Amniotic epithelial cell (primary cell): ENCODE measurements at places on chromosomes 11 and 22.

DNA sequence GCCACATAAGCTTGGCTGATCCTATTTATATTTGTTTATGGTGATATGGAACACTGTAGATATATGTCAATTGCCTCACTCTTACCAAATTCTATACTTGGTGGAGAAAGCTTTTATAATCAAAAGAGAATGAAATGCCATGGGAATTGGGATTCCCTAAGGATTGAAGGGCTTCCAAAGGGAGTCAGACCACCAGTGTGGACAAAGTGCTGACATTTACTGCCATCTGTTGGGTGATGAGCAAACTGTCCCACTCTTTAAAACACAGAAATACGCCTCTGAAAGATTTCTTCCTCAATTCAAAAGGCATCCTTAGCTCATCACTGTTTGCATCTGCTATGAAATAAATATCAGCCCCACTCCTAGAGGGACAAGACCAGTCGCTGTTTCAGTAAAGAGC, 7.1 kb downstream of the SLC1A2 start:
- no peak for DNase-seq

- DNase-seq: no peak
Measured at GRCh38 chr11:76838678-76839068, 22.0 kb upstream of the ACER3 start.

- no peak for DNase-seq
Measured at GRCh38 chr11:7617032-7617431, 56.3 kb downstream of the CYB5R2 start.

DNA sequence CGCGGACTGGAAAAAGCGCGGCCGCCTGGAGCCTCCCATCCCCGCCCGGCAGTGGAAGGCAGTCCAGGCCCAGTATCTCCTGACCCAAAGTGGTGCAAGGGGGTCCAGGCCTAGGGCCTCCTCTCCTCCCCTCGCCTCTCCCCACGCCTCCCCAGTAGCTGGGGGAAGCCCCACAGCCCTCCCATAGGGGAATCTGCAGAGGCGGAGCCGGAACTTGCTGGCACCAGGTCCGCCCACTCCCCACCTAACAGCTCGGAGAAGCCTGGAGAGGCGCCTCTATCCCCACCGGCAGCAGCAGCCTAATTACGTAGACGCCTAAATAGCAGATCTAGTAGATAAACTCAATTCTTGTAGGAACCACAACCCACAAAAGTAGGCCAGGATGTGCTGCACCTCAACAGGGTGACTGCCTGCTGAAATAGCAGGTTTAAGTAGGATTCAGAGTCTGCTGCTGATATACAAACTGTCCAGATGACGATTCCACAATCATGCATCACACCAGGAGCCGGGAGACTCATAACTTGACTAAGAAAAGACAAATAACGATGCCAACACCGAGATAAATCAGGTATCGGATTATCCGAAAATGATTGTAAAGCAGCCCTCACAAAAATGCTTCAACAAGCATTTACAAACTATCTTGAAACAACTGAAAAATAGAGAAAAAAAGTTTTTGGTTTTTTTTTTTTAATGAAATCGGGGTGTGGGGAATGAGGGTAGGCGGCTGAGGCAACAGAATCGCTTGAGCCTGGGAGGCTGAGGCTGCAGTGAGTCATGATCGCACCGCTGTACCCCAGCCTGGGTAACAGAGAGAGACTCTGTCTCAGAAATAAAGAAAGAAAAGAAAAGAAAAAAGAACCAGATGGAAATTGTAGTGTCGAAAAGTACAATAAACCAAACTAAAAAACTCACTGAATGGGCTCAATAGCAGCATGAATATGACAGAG, 11.4 kb upstream of the BRD1 start:
- peak; percentile 89 for DNase-seq

DNA sequence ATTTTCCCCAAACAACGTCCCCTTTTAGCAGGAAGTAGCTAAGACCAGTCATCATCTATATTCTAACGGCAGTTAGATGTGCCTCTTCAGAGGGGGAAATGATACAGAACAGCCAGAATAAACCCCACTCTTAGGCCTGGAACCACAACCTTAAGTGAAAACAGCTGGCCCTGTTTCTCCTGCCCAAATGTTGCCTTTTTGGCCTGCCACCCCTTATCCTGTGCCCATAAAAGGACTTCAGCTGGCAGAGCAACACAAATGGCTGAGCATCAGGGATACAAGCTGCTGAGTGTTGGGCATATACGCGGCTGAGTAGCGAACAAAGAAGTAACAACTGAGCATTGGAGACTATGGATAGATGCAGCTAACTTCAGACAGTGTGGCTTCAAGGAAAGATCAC, 1491.4 kb downstream of the LRRC4C start:
- DNase-seq: no peak

GRCh38 chr22:27107824-27108223, 450.4 kb downstream of the MIAT start:
- peak; percentile 99 for DNase-seq

DNA sequence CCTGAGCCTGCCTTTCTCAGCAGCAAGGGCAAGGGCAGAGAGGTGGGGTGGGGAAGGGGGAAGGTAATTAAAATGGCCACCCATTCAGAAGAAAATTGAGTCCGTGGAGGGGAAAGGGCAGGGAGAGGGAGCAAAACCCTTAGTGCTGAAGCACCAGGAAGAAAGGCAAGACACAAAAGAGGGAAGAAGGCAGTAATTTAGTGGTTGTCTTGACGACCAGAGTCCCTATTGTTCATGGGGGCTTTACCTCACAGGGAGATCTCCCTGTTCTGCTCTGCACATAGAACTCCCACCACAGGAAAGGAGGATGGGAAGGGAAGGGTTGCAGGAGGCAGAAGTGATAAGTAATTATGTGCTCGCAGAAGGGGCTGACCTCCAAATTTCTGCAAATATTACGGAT, 23.4 kb downstream of the SNX19 start:
- DNase-seq: no peak

GRCh38 chr22:35952576-35952975, 76.0 kb downstream of the RBFOX2 start:
- no peak for DNase-seq

DNA sequence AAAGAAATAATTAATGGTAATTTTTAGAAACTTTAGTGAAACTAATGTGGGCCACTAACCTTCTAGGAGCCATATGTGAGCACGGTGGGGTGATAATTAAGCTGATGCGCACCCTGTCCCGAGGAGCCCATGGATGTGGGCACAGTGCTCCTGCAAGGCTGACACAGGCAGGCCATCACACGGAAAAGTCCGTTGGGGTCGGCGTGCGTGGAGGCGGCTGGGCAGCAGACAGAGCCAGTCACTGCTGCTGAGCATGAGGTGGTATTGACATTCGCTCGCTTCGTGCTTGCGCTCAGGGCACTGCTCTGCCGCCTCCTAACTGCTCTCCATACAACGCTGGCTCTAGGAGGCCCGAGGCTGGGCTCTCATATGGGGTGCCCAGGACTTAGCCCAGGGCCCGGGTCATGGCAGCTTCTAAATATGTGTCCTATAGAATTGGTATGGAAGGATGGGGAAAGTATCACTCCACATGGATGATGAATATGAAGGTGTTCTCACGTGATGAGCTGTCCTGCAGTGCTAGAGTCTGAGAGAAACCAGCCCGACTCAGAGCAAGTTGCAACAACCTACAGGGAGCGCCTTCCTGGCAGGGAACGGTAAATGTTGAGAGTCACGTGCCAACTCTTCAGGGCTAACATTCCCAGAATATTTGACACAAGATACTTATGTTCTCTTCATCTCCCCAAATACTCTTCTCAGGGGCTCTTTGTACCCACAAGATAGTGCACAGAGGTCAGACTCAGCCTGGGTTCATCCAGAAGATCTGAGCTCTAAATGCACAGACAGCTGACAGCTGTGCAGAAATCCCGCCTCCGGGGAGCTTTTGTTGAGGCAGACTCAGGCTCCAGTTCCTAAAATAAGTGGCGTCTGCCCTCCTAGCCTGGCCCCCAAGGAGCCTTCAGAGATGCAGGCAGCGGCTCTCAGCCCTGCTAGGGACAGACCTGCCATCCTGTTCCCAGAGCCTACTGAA, 50.6 kb upstream of the ARFGAP3 start:
- peak; percentile 49 for DNase-seq

DNA sequence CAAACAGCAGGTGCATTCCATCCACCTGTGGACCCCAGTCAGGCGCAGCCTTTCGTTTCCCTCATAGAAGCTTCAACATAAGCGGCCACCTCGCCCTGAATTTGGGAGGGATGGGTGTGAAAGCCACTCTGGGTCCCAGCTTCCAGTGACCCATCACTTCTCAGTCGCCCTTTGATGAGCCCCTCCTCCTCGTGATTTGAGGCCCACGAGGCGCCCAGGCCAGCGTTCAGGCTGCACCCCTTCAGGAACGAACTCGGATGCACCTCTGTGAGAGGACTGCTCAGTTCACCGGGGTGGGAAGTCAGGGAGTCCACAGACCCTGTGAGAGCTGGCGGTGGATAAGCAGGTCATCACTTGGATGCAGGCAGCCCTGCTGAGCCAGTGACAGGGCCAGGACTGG, 1118.2 kb downstream of the BRD1 start:
- DNase-seq: no peak

DNA sequence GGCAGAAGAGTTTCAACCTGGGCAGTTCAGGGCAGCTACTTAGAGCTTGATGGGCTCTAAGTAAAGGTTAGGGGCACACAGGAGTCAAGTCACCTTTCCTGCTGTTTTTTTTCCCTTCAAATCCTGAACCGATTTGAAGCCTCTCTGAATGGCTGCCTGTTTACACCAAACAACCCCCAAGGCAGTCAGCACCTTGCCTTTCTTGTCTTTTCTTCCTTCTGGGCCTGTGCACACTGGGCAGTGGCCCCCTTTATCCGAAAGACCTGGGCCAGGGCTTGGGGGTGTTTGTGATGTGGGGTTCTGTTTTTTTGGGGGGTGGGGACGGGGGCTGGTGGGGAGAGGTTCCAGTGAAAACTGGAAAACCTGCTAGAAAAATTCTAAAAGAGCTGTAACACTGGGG, 4.3 kb downstream of the RSPH14 start:
- DNase-seq: no peak

- DNase-seq: no peak
Measured at GRCh38 chr22:18109410-18110193, 1.0 kb upstream of the TUBA8 start.

DNA sequence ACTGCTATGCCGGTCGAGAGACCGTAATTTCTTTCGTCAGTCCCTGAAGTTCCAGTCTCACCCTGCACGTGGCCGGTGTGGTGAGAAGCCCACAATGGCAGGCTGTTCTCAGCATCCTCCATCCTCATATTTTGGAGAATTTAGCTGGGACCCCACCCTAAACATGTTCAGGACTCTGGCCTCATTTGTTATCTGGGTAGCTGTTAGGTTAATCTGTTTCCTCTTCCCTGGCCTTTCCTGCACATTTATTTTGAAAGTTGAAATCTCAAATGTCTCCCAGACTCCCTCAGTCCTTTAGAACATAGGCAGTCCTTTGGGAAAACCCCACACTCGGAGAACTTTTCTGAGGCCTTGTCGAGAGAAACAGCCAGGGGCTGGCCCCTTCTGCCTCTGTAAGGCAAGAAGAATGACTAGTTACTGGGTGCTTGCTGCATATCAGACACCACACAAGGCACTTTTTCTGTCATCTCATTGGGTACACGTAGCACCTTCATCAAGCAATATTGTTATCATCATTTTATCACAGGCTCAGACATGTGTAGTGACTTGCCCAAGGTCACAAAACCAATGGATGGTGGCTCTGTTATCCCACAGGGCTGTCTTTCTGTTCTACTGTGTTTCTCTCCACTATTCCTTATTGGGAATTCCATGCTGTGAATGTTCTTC, 109.3 kb upstream of the CRYBB3 start:
- DNase-seq: no peak

DNA sequence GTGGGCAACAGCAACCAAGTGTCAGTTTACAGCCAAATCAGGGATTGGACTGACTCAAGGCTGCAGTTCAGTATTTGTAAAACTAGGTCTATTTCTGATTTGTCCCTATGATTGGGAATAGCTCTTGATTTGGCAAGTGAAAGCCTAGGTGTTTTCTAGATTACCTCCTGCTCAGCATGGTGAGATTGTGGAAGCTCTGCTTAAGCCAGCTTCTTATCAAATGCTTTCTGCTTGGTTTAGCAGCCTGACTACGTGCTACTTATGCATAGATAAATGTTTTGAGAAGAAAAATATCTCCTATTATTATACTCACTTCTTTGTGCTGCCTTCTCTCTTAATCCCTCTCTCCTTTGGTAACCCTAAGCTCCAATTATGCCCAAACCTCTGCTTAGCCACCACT, 86.3 kb upstream of the AMOTL1 start:
- no peak for DNase-seq

GRCh38 chr11:118608360-118609227, 1.2 kb downstream of the PHLDB1 start:
- DNase-seq: peak; percentile 59

GRCh38 chr22:23240639-23241389, 60.5 kb downstream of the BCR start:
- DNase-seq: no peak

- DNase-seq: peak; percentile 88
Measured at GRCh38 chr11:62508336-62509058, 38.1 kb downstream of the AHNAK start.

DNA sequence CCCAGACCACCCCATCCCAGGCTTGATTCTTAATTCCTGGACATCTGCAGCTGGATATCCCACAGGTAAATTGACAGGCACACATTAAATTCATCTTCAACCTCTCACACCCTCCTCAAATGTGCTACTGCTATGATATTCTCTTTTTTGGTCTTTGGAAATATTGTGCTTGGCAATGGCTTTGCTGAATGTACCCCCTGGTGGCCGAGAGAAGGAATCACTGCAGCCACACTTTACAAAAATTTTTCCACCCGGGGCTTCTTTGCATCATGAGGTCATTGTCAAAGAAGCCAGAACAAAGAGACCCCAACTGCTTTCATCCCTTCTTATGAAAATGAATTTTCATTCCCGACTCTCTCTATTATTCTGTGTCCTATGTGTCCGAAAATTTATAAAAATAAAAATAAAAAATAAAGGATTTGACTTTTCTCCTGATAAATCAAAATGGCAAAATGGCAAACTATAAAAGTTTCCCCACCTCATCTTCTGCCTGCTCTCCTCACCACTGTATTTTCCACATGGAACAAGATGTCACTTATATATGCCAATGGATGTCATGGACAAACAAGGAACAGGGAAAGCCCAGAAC, 15.0 kb upstream of the CYB5R2 start:
- peak; percentile 23 for DNase-seq

DNA sequence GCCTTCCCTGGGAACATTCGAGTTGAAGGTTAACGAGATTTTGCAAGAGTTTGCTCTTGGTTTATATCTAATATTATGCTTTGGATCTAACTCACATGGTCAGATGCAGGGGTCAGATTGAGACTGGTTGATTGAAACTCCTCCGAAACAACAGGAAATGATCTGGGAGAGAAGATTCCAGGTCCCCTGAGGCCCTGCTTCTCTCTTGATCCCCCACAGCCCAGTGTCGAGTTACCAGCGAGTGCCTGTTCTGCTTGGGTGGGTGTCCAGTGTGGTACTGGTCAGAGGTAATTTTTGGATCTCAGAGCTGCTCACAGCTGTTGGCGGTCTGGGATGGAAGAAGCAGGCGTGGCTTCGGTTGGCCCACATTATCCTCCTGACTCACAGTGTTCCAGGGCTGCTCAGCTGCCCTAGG, 9.2 kb downstream of the FBLN1 start:
- peak; percentile 84 for DNase-seq

- peak; percentile 6 for DNase-seq
Measured at GRCh38 chr11:5992604-5993251, 5.9 kb upstream of the OR52L1 start.

- DNase-seq: no peak
Measured at GRCh38 chr22:30979932-30980331, 10.9 kb downstream of the TUG1 start.
